ENCODE measurements at places on chromosomes 4 and X. TPM values are rescaled to one million over a fixed set of nuclear protein-coding genes. Genes with fewer than 3 reads are reported as not detected.

Gene TKTL2
- total RNA-seq: not detected

Gene TRIML2
- 0.95 TPM for total RNA-seq

Gene RASL11B
- total RNA-seq: 1.6 TPM

Gene ZFYVE28
- 0.31 TPM for total RNA-seq

Gene NRK
- total RNA-seq: 0.23 TPM

Gene ITGB1BP2
- total RNA-seq: 0.23 TPM

Gene NAA11
- not detected for total RNA-seq

Gene SLIT2
- total RNA-seq: 4.1 TPM

Gene AADAT
- total RNA-seq: 4.7 TPM

Data from hair follicular keratinocyte (primary cell).